ENCODE measurements at places on chromosomes 1 and 21. TPM values are rescaled to one million over a fixed set of nuclear protein-coding genes. Genes with fewer than 3 reads are reported as not detected.

The ANXA9 gene
- not detected for total RNA-seq

The DISP1 gene
- total RNA-seq, result 1.5 TPM

The SAMD13 gene
- 1.3 TPM for total RNA-seq

The ST6GALNAC3 gene
- total RNA-seq, result 0.72 TPM

The NTMT2 gene
- not detected for total RNA-seq

The DCAF6 gene
- total RNA-seq, result 56.6 TPM

All from tracheal epithelial cell (primary cell).